HS-27A (cell line): ENCODE measurements at places on chromosomes 1 and 21.
A peak's percentile ranks its signal among the peaks of the same experiment; 100 is the strongest.

- DNase-seq: peak; percentile 41
Measured at GRCh38 chr1:43414634-43415223, 25.0 kb downstream of the SZT2 start.

DNA sequence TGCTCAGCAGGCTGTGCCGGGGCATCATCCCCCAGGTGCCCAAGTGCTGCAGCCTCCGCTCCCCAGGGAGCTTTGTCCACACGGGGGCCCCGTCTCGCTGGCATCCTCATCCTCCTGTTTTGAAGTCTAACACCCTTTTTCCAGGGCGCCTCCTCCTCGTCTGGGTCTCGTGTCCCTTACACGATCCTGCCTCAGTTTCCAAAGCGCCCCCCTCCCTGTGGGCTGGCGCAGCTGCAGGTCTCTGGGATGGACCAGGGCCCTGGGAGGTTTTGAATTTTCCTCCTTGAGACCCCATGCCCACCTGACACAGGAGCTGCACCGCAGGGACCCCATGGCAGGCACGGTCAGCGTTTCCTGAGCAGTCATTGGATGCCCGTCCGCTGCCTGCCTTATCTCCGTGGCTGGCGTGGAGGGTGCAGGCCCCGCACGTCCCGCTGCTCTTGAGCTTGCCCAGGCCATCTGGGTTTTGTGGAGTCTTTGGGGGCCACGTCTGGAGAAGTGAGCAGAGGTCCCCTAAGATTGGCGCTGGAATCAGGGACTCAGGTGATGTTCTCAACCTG, 37.4 kb upstream of the DIP2A start:
- no peak for DNase-seq

- no peak for DNase-seq
Measured at GRCh38 chr1:147785794-147786506, 25.5 kb upstream of the GJA5 start.

DNA sequence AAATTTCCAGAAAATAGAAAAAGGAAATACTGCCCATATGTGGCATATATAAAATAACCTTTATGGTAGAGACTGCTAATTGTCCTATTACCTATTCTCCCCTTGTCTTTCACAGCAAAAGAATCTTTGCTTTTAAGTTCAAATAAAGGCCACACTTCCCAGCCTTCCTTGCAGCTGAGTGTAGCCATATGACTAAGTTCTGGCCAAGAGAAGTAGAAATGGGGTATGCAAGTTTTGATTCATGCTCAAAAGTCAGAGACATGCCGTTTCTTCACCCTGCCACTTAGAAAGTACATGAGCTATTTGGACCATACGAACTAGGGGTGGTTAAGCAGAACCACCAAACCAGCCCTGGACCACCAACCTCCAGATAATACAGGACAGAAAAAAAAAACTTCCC, 18.3 kb upstream of the S100A2 start:
- DNase-seq: no peak

- peak; percentile 39 for DNase-seq
Measured at GRCh38 chr1:90114521-90115141, 119.7 kb downstream of the ZNF326 start.

DNA sequence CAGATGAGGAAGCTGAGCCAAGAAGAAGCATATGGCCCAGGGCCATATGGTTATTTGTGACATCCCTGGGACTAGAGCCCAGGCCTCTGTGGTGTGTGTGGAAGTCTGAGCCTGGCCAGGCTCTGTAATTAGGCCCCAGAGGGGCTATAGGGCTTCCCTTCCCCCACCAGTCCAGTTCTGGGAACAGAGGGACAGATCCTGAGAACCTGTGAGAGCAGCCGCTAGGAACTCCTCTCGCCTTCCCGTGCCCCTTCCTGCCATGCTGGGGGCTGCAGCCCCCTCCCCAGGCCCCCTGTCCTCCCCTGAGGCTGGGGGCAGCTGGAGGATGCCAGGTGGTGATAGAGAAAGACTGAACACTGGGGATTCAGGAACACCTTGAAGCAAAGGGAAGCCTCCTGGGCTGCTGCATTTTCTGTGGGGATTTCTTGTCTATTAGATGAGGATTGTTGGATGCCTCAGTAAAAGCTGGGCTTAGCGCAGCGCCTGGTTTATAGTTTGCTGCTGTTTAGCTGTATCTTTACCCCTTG, 33.3 kb downstream of the COQ8A start:
- no peak for DNase-seq

GRCh38 chr1:14875524-14876509, 277.3 kb downstream of the KAZN start:
- no peak for DNase-seq

GRCh38 chr1:44811234-44811633, 2.9 kb downstream of the BTBD19 start:
- no peak for DNase-seq

DNA sequence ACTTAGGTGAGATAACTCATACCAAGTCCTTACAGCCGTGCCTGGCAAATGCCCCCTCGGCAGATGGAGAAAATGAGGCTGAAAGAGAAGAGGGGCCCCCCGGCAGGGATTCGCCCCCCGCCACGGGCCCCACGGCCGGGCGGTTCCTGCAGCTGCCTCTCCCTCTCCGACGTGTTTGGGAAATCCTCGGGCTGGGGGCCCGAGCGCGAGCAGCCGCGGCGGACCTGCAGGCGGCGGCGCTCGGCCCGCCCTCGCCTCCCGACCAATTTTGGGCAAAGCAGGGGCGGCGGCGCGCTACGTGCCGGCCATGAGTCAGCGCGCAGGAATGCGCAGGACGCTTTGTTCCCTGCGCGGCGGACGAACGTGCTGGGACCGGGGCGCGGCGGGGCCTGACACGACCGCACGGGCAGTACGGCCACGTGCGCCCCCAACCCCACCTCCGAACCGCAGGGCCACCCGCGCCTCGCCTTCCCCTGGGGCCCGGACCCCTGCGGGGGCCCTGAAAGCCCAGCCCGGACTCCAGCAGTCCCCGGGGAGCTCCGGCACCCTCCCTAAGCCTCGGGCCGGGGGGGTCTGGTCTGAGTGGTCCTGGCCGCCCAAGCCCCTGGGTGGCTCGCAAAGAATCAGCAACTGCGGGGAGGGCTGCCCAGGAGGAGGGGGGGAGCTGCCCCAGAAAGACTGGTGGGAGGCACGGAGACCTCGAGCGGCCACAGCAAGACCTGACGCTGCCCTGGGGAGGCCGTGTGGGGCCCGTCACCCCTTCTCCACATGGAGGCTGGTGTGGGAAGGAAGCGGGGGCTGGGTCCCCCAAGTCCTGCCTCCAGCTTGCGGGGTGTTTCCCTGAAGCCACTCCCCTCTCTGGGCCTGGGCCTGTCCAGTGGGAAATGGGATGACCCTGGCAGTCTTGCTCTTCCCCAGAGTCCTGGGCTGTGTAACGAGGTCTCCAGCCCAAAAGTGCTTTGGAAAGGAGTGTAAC, 11.9 kb upstream of the EDN2 start:
- DNase-seq: peak; percentile 83

GRCh38 chr1:183646776-183647175, 6.3 kb downstream of the APOBEC4 start:
- no peak for DNase-seq

- no peak for DNase-seq
Measured at GRCh38 chr1:211371406-211372105, 44.9 kb downstream of the TRAF5 start.

GRCh38 chr1:206716870-206717673, 32.4 kb downstream of the MAPKAPK2 start:
- DNase-seq: no peak

DNA sequence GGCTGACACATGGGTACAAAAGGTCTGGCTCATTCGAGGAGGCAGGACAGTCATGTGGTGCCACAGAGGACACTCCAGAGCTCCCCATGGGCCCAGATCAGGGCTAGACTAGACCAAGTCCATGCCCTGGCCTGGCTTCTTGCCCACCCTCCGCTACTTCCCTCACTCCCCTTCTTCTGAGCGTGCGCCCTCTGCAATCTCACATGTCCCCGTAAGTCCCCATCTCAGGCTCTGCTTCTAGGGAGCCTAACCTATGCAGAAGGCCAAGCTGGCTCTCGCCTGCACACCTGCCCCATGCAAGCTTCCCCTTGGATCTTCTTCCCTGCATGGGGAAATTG, 553.6 kb downstream of the PTPRU start:
- DNase-seq: no peak

DNA sequence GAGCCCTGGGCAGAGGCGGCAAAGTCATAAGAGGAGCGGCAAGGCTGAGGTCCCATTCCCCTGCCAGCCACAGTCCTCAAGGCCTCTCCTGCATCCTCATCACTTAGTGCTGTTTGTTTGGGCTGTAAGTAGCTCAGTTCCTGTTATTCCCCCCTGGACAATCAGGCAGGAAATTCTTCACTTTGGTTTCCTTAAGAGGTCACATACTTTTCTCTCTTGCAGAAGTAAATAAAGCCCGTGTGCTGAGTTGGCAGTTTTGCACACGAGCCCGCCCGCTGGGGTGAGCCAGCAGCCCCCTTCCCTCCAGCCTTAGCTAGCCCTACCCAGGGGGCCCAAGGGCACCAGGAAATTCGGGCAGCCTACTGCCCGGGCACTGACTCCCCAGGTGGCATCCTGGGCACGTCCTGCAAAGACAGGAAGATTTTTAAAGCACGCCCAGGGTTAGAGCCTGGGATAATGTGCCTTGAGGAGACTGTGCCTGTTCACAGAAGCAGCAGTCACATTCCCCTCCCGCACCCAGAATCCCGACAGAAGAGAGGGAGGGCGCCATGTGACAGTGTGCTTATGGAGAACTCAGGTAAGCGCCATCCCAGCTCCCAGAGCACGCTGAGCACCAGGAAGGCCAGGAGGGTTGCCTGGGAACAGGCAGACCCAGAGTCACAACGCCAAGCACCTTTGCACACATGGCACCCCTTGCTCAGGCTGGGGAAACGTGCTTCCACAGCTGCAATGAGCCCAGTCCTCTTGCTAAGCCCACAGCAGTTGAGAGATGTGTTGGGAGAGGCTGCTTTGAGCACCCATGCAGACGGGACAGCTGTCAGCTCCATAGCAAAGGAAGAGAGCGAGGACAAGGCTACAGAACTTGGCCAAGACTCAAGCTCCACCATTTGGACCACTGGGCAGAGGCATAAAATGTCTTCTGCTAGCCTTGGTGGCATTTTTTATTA, 144.5 kb upstream of the TMEM51 start:
- no peak for DNase-seq

DNA sequence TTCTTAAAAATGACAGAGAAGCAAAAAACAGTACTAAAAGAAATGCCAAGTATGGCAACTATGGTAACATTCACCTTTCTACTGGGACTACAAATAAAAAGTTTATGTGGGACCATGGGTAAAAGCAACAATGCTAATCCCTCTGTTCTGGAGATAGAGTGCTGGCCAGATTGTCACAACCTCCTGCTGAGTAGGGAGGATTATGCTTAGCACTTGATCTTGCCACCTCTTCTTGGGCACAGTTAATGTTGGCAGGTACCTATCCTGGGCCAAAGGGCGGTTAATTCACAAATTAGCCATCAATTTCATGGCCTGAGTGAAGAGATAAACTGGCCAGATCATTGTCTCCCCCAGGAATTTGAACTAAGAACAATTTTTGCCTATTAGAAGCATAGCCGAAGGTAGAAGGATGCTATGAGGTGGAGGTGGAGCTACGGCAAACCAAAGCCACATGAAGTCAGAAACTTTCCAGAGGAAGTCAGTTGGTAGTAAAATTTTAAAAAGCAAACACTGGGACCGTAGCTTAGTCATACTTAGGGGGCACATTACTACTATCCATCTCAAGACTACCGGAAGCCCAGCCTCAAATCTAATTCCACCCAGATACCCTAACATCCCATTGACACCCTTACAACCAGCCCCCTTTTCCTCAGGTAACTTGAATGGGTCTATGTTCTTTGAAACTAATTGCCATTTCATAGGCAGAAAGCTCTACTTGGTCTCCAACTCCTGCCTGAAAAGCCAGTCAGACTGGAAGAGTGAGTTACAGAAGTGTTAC, 2.7 kb downstream of the SCYL3 start:
- DNase-seq: no peak

DNA sequence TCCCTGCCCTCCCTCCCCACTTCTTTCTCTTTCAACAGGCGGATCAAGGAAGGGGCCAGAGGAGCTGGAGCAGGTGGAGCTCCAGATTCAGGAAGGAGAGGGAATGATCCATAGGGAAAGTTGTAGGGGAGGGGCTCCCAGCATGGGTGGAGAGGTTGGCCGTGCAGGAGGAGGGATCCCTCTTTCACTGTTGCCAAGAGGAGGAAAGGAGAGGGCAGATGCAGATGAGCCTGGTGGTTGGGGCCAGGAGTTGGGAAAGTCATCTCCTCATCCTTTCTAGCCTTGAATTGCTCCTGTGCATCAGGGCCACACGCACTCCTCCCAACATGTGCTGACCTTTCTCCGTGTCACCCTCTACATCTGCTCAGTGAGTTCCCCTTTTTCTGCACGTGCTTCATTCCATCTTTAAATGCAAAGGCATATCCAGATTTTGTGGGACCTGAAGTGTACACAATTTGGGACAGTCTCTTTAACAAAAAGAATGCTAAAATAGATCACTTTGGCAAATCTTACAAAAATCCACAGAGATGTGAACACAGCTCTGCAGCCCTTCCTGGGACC, 32.4 kb downstream of the ZBTB18 start:
- DNase-seq: no peak

DNA sequence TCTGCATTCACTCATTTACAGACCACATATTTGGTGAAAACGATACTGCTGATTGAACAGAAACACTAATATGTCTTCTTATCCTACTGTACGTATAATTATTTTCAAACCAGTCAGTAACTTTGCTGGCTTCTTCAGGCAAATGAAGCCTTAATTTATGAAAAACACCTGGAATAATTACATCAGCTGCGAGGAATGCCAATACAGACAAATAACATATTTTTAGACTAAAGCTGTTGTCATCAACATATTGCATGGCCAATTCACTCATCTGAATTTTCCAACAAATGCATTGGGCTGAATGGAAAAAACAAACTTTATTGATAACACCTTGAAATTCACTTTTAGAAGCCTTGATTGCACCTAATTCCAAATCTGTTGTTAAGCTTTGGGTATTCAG, 165.9 kb downstream of the HLX start:
- DNase-seq: no peak

GRCh38 chr1:44406737-44407429, 1.8 kb downstream of the RNF220 start:
- no peak for DNase-seq

- DNase-seq: no peak
Measured at GRCh38 chr21:34031835-34032370, 41.5 kb upstream of the MRPS6 start.

- DNase-seq: no peak
Measured at GRCh38 chr1:55986003-55986402, 593.4 kb downstream of the PLPP3 start.

DNA sequence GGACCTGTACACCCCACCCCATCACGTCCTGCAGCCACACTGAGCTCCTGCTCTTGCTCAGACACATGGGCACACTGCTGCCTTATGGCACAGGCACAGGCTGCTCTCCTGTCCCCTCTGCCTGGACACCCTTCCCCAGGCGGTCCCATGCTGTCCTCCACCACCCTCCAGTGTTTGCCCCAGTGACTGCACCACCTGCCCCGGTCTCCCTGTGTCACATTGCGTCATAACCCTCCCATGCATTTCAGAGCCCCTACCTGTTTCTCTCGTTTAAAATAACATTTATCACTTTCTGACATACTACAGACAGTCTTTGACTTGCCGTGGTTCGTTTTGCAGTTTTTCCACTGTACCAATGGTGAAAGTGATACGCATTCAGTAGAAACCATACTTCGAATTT, 159.2 kb downstream of the CAMTA1 start:
- DNase-seq: no peak

GRCh38 chr1:106717591-106717990, 338.9 kb upstream of the PRMT6 start:
- DNase-seq: no peak
